ENCODE measurements at places on chromosomes 3 and 15. TPM values are rescaled to one million over a fixed set of nuclear protein-coding genes. Genes with fewer than 3 reads are reported as not detected.

Gene PFN2
- total RNA-seq, result 434 TPM

Gene GXYLT2
- 3.4 TPM for total RNA-seq

Gene SEC22C
- total RNA-seq, result 72.3 TPM

Gene SST
- total RNA-seq, result 16.6 TPM

Gene SRGAP3
- 209 TPM for total RNA-seq

Gene SI
- not detected for total RNA-seq

Gene THPO
- 0.63 TPM for total RNA-seq

Gene LRRC49
- 201 TPM for total RNA-seq

Gene EHD4
- 1.9 TPM for total RNA-seq

Gene SLC12A1
- 2.2 TPM for total RNA-seq

Gene CAMK2N2
- 3.4 TPM for total RNA-seq

Gene WDR76
- total RNA-seq, result 17.2 TPM

Gene PTPRG
- 103 TPM for total RNA-seq

Gene ARPP21
- total RNA-seq, result 765 TPM

Gene PLSCR5
- total RNA-seq, result not detected

Gene STARD5
- total RNA-seq, result 12.8 TPM

Gene PLA1A
- total RNA-seq, result 0.31 TPM

Gene NTRK3
- total RNA-seq, result 95.2 TPM

Gene MST1R
- 3.8 TPM for total RNA-seq

Gene SLC15A2
- total RNA-seq, result 9.4 TPM

Gene DAPK2
- total RNA-seq, result 7.2 TPM

Gene TFDP2
- 98.3 TPM for total RNA-seq

Measured in parietal lobe (tissue), 2 donors.